Progenitor cell of endocrine pancreas (in vitro differentiated cells): ENCODE measurements at places on chromosomes 6 and 20. TPM values are rescaled to one million over a fixed set of nuclear protein-coding genes. Genes with fewer than 3 reads are reported as not detected.

The PRND gene
- total RNA-seq, result not detected in 2 replicates

DNA sequence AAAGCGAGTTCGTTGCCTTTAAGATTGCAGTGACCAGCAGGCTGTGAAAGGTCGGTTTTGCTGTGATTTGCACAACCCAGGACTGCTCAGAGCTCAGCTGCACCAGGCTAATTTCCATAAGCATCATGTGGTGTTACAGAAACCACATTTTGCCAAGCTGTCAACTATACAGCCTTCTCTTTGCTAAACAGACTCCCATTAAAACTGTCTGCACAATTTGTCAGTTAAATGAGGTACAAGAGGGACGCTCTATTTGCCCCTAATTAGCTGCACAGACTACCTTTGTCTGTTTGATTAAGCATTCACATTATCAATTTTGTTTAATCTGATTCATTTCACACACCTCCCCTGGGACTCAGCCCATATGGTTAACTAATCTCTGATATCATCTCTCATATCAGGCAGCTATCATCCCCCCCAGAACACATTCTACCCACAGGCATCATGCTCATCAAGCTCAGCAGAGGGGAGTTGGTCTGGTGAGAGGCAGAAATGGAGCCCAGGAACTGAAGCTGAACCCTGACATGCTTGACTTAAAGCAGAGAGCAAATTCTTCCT is 62.1 kb downstream of the OLIG3 start:
- no peak for DNase-seq

The HLA-DQA2 gene
- total RNA-seq, result 0.44 and 0.79 TPM in 2 replicates

GRCh38 chr6:44651604-44652003 is 264.1 kb downstream of the CDC5L start:
- no peak for DNase-seq

GRCh38 chr6:158611541-158612370 is 32.8 kb downstream of the DYNLT1 start:
- DNase-seq, result peak; percentile 25

- DNase-seq, result no peak
Observed at GRCh38 chr6:10084111-10084986, 330.5 kb downstream of the TFAP2A start.

DNA sequence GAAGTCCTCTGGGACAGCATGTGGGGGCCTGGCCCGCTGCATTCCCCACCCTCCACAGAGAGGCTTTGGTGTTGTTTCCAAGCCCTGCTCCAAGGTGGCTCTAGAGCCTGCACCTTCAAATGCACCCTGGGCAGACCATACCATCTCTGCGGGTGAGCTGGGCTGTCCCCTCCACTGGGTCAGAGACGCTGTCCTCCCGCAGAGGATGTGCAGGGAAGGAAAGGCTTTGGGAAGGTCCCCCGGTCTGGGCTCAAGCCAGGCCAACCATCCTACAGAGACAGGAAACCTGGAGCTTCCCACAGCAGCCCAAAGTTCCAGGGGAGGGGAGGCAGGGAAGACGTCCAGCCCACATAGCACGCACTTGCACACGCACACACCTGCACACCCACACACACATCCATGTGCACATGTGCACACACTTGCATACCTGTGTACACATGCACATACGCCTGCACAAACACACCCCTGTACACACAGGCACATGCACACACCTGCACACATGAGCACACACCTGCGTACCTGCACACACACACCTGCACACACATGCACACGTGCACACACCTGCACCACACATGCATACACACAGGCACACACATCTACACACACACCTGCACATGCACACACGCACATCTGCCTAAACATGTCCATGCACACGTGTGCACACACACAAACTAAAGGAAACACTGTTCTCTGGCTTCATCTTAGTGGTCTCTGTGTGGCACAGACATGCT is 155.4 kb downstream of the ERMARD start:
- no peak for DNase-seq

The SRMS gene
- total RNA-seq, result not detected in 2 replicates

GRCh38 chr6:24031496-24031895 is 94.5 kb upstream of the NRSN1 start:
- DNase-seq, result no peak

GRCh38 chr20:64101731-64102621 is 5.4 kb downstream of the NPBWR2 start:
- DNase-seq, result peak; percentile 64

- DNase-seq, result no peak
Observed at GRCh38 chr20:6489361-6490171, 277.9 kb upstream of the BMP2 start.

The PCSK2 gene
- total RNA-seq, result 11.5 and 12.6 TPM in 2 replicates

The CAP2 gene
- 15.4 and 15.5 TPM in 2 replicates for total RNA-seq

The SPTLC3 gene
- total RNA-seq, result 42.7 and 52.2 TPM in 2 replicates

The VGLL2 gene
- 0.49 TPM in 1 of 2 replicates, not detected in the other for total RNA-seq

- DNase-seq, result no peak
Observed at GRCh38 chr6:24949020-24949569, 13.3 kb upstream of the RIPOR2 start.

The RCAN2 gene
- total RNA-seq, result 23.3 and 27.4 TPM in 2 replicates
